Stimulated activated CD4-positive, alpha-beta T cell treated with anti-CD3 and anti-CD28 coated beads, Interleukin-2, amount 100 ng/mL, for 48 hours (primary cell): ENCODE measurements at places on chromosomes 11 and 22.

DNA sequence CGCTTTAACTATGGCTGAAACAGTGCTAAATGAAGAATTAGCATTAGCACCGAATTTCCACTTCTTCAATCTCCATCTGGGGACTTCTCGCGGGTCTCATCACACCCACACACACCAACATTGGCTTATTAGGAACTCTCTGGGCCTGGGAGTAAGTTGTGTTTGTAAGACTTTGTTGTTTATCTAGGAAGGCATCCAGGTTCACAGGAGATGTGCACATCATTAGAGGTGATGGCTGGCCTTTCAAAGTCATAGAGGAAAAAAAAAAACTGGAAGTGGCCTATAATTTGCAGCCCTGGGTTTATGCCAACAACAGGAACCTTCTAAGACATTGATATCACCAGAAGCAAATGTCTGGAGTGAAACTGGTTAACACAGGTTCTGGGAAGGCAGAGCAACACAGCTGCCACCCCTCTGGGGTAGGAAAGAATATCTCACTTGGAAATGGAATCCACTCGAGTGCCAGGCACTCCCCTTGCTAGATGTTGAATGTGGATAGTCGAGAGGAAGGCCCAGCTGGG lies 84.5 kb downstream of the TRAF6 start:
- no peak for DNase-seq

DNA sequence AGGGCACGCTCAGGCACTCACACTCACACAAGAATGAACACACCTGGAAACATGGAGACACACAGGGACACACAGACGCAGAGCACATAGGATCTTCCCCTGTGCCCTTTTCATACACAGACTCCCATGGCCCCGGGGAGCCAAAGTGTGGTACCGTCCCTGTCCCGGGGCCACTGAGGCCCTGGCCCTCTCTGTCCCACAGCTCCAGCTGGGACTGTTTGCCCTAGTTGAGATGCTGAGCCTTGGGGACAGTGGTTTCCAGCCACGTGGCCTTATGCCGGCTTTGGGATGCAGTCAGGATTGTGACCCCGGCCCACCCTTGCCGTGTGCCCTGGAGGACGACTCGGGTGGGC lies 100.7 kb downstream of the BCR start:
- DNase-seq, result no peak

DNA sequence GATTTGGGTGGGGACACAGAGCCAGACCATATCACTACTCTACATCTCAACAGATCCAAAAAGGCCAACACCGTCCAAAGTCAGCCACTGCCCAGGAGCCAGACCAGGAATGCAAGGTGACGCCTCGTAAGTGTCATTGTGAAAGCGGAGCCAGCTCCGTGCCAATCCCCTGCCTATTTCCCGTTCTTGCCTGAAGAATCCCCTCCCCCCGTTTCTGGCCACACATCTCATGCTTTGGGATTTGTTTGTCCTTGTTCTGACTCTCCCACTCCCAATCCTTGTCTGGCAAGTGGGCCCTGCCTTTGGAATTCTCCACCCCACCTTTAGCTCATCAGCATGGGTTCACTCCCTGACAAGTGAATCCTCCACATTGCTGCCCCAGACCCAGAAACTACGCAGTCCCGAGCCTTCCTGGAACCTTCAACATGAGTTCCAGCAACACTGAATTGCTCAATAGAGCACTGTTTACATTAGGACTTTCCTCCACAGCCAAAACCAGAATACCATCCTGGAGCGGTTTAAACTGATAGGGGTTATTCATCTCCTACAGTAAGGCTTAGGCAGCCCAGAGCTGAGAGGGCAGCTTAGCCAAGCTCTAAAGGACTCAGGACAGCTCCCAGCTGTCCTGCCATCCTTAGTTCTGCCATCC lies 6.0 kb upstream of the SLC35C1 start:
- no peak for DNase-seq

DNA sequence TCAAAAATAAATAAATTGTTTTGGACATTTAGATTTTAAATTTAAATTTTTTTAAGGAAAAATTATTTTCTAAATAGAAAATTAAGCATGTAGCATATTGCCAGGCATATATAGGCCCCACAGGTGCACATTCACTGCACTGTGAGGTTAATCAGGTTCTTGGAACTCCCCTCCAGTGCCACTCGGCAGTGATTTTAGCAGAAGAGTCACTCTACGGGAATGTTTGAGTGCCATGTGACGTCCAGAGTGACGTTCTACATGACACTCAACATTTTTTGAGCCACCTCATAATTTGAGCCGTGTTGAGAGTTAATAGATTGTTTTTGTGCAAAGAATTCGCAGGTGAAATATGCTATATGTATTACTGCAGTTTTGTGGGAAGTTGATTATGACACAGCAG lies 77.4 kb downstream of the SWAP70 start:
- DNase-seq, result no peak

DNA sequence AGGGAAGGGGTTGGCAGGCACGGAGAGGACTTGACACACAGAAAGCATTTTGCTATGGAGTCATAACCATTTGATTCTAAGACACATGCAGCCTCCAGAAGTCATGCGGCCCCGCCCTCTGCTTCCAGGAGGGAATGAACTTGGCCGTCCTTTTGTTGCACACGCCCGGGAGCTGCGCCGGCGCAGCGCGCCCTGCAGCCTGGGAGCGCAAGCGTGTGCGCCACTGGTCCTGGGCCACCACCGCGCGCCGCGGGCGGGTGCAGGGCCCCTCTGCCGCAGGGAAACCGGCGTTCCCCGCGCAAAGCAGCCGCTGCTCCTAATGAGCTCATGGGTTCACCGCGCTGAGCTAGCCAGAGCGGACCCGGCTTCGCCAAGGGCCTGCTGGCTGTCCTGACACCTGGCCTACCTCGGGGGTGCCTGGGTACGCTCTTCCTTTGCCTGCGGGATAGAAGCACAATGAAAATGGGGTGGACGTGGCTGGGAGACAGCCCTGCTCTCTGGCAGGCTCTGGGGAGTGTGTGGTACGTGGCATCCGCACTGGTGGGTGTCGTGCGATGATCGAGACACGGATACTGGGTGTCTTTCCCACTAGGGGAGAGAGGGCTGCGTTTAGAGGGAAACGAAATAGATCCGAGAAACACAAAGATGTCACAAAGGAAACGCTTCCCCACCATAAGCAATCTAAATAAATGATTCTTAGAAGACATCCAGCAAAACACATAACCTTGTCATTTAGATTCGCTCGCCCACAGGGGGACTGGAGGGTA lies 669 bp downstream of the MICAL3 start:
- peak; percentile 30 for DNase-seq

DNA sequence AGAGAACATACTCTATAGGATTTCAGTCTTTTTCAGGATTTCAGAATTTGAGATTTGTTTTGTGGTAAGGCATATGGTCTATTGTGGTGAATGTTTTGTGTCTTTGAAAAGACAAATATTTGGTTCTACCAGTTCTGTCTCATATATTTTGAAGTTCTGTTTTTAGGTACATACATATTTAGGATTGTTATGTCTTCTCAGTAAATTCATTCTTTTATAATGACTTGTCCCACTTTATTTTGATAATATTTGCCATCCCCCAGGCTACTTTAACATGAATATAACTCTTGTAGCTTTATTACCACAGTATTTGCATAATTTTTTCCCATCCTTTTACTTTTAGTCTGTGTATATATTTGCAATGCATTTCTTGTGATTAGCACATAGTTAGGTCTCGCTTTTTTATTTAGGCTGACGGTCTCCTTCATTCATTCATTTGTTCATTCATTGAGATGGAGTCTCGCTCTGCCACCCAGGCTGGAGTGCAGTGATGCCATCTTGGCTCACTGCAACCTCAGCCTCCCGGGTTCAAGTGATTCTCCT lies 32.1 kb downstream of the MTMR3 start:
- no peak for DNase-seq

DNA sequence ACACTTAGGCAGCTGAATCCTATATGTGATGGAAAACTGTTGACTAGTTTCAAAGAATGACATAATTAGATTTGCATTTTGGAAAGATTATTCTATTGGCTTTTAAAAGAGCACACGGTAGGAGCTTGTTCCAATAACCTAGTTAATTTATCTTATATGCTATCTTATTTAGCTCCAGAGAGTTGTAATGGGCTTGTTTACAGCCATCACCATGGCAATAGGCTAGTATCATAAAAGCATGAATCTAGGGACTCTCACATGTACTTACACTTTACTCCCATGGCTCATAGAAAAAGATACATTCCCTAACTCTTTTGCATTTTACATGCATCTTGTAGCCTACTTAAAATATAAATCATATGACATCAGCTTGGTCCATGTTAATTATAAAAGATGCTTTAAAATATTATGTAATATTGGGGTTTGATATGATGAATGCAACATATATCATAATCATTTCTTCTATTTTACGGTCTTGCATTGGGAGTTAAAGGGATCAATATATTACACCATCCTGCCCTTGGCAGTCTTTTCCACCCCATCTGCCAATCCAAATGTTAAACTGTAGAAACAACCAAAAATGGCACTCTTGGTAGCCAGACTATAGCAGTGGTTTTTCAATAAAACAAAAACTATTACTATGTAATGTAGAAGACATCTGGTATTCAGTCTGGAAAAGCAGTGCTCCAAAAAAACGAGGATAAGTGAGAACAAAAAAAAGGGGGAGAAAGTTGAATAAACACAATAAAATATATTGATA lies 2254.0 kb downstream of the LRRC4C start:
- no peak for DNase-seq

DNA sequence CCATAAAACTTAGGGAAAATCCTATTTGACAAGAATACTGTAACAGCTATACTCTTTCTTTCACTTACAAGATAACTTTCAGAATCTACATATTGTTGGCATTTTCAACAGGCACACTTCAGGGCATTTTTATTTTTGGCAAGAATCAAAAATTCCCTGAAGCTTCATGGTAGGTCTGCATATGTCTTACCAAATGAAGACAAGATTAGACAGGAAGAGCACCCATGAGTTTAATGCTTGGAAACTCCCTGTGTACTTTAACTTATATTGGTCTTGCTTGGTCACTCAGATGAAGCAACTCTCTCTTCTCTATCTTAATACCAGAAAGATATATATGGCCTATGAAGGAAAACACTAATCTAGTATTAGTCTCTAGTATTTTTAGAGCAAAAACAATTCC lies 137.7 kb downstream of the ATG16L2 start:
- DNase-seq, result no peak
